Pons (tissue), 1 donor: ENCODE measurements at places on chromosomes 4 and X.

DNA sequence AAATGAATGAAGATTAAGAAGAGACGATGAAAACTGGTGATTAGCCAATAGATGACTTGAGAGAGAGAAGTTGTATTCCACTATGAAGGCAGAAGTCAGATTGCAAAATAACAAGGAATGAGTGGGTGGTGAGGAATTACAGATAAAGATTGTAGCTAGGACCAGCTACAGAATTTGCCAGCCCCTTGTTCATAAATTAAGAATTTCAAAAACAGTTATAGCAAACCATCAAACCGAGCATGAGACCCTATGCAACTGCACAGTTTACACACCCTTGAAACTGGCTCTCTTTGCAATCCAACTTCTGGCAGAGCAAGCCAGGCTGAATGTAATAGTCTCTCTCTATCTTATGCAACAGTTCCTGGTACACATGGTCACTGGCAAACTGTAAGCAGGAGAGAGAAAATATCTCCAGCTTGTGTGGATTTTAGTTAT is 35.2 kb downstream of the STAP1 start:
- peak; percentile 50 for DNase-seq

DNA sequence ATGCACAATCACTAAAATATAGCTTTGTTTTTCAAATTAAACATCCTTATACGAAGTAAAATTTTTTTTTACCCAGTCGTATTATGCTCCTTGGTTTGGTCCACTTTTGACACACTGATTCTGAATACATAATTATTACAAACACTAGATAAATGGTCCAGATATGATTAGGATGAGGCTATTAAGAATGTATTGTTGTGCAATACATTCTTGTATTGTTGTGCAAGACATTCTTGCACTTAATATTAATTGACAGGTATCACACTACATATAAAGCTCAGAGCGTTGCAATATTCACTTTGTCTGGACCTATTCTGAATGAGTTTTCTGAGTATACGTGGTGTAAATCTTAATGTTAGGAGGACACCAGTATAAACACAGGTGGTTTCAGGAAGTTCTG is 464.0 kb downstream of the CFAP47 start:
- DNase-seq: no peak

GRCh38 chr4:142419712-142420111 is 426.4 kb downstream of the INPP4B start:
- no peak for DNase-seq

DNA sequence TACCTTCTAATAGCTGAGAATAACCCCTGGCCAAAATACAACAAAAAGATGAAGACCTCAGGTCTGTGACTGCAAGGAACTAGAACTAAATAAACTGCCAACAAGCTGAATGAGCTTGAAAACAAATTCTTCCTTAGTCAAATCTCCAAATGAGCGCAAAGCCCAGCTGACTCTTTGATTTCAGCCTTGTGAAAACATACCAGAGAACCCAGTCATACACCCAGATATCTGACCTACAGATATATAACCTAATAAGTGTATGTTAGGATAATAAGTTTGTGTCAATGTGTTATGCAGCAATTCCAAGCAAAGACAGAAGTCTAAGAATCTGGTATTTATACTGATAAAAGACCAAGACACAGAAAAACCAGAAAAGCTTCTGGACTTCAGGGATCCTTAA is 38.0 kb upstream of the ADGRL3 start:
- no peak for DNase-seq

- no peak for DNase-seq
These were observed 113.1 kb downstream of the STK32B start for GRCh38 chr4:5164221-5164912.

- DNase-seq: peak; percentile 20
These were observed 183.5 kb upstream of the GPC4 start for GRCh38 chrX:133598601-133599335.

- DNase-seq: no peak
These were observed 665 bp downstream of the TRPC5OS start for GRCh38 chrX:111876646-111877045.

DNA sequence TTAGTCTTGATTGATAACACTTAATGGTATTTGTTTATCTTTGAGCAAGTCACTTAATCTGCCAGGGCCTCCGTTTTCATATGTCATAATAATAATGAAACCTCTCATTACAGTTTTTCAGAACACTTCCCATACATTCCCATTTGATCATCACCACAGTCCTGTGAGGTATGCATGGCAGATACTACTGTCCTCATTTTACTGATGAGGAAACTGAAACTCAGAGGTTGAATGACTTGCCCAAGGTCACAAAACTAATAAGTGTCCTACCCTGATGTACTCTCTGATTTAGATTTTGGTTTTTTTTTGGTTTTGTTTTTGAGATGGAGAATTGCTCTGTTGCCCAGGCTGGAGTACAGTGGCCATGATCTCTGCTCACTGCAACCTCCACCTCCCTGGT is 25.7 kb downstream of the ZFX start:
- DNase-seq: no peak

- DNase-seq: no peak
These were observed 136.8 kb downstream of the STK32B start for GRCh38 chr4:5188130-5188529.

GRCh38 chrX:68685685-68686084 is 38.2 kb downstream of the STARD8 start:
- no peak for DNase-seq

- DNase-seq: no peak
These were observed 516.2 kb upstream of the ADGRL3 start for GRCh38 chr4:60683973-60684372.

- DNase-seq: no peak
These were observed 15.1 kb upstream of the CBR4 start for GRCh38 chr4:169025184-169025583.

- DNase-seq: no peak
These were observed 37.1 kb downstream of the SRPX start for GRCh38 chrX:38183596-38183995.

DNA sequence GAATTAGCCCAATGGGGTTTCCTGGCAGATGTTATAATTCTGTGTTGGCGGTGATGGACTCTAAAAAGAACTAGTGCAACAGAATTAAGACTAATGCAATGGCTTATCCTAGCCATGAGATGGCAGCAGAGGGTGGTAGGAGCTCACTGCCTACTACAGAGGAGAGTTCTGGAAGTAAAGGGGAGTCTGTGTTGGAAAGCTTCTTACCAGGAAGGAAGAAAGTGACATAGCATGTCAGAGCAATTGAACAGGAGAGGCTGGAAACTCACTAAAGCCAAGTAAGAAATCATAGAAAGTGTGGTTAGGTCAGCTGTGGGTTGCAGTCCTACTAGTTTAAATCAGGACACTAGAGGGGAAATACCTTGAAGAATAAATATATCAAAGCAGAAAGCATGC is 6.3 kb upstream of the TRPC5OS start:
- peak; percentile 59 for DNase-seq

DNA sequence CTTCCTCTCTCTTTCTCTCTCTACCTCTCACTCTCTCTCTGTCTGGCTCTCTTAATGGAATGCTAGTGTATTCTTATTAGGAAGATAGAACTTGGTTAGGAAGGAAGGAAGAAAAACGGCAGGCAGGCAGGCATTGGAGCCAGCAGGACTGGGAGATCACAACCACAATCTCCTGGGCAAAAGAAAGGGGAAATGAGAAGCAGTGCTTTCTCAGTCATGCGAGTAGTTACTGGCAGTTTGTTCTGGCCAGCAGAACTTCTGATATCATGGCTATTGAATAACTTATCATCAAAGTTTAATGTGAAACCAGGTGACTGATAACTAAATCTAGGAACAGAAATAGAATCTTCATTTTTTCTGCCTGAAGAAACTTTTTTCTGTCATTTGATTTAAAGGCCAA is 60.9 kb upstream of the PAGE1 start:
- no peak for DNase-seq

DNA sequence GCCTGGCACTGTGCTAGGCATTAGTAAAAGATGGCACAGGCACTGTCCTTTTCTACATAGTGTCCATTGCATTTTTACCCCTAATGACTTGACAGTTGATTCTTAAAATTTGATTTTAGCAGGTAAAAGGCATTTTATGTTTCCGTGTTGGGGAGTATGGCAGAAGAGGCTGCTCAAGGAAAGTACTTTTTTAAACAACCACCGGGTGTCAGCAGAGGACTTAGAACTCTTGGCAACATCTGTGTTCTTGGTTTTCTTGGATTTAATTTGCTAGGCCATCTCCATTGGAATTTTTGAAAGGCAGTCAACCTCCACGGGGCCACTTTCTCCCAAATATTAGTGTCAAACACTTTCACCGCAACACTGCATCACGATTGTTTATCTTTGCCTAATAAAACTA is 102.9 kb downstream of the TSPAN7 start:
- DNase-seq: peak; percentile 70

- no peak for DNase-seq
These were observed 129.8 kb downstream of the SLC7A11 start for GRCh38 chr4:138112389-138112788.

GRCh38 chrX:70169281-70169680 is 8.0 kb upstream of the DGAT2L6 start:
- DNase-seq: no peak

- DNase-seq: no peak
These were observed 53.6 kb upstream of the HPSE start for GRCh38 chr4:83388313-83388676.

- DNase-seq: no peak
These were observed 61.1 kb downstream of the IQCM start for GRCh38 chr4:149754526-149754925.

DNA sequence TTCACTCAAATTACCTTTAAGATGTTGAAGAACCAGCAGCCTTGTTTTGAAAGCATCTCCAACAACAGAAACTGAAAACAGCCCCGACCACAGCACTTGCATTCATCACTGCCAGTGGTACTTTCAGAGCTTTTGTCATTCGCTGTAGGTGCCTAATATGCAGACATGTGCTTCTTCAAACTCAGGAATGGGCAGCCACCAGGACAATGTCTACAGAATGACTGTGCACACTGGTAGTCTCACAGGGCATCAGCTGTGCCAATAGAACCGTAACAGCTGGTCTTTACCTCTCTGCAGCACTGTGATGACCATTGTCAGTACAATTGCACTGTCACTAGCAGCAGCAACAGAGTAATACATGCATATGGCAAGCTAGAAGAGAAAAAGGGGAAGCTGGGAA is 1149.7 kb downstream of the STPG2 start:
- no peak for DNase-seq

DNA sequence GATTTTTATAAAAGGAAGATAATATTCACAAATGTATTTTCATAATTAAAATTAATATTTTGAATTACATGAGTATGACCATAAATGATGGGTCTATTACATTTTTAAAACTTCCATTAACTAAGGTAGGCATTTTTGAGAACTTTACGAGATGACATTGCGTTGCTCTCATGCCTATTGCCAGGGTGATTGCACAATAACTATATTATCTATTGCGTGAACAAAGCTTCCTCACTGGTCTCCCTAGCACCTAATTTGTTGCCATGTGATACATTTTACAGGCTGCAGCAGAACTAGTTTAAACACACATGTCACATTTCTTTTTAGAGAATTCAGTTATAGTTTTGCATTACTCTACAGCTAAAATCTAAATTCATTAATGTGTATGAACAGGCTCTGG is 289.7 kb upstream of the GRID2 start:
- no peak for DNase-seq

GRCh38 chr4:43071069-43071468 is 178.6 kb downstream of the GRXCR1 start:
- DNase-seq: no peak

- no peak for DNase-seq
These were observed 79.5 kb downstream of the EVC start for GRCh38 chr4:5790546-5790857.

GRCh38 chr4:88418411-88418810 is 38.5 kb upstream of the HERC5 start:
- no peak for DNase-seq

DNA sequence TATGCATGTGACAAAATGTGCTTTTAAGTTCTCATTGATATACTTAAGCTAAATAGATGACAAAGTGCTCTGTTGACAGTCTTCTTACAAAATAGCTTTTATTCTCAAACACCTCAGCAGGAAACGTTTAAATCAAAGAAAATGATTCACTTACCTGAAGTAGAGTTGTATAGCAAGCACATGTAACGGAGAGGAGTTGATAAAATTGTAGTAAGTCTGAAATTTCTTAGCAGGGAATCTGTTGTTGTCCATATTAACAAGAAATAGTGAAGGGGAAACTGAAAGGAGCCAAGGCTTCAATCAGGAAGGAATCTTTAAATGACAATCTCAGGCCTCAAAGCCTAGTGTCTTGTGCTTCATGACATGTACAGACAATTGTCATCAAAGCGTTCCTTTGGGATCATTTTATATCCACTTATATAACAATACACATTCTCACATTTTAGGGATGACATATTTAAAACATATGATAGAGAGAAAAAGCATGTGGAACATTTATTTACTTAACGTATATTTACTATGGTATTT is 2010.2 kb upstream of the IGFBP7 start:
- no peak for DNase-seq

DNA sequence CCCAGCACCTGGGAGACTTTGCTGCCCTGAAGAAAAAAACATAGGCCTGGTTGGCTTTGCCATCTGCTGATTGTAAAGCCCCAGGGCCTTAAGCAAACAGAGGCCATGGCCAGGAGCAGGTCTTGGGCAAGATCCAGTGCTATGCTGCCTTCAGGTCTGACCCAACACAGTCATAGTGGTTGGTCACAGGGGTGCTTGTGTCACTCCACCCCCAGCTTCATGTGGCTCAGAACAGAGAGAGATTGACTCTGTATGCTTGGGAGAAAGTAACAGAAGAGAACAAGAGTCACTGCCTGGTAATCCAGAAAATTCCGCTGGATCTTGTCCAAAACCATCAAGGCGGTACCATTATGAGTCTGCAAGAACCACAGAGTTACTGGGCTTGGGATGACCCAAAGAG is 24.4 kb upstream of the SMARCA5 start:
- no peak for DNase-seq

- no peak for DNase-seq
These were observed 1067.7 kb upstream of the PABPC4L start for GRCh38 chr4:135269125-135269890.

GRCh38 chr4:88908003-88908402 is 149.0 kb downstream of the FAM13A start:
- DNase-seq: no peak

DNA sequence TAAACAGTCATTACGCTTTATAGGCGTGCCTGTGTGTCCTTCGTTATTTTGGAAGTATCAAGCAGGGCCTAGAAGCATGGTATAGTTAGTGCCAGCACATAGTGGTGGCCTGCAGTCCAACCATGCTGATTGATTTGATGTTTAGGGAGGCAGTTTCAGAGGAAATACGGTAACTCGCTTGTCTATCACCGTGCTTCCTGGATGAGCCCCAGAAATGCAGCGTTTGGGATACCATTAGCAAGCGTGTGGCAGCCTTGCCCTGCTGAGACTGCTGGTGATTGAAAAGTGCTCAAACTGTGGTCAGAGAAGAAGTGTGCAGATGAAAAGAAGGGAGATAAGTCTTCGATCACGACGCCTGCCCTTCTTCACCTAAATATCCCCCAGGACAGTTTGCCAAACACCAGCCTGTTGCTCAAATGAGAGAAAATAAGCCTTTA is 158.4 kb downstream of the CHIC2 start:
- peak; percentile 83 for DNase-seq

DNA sequence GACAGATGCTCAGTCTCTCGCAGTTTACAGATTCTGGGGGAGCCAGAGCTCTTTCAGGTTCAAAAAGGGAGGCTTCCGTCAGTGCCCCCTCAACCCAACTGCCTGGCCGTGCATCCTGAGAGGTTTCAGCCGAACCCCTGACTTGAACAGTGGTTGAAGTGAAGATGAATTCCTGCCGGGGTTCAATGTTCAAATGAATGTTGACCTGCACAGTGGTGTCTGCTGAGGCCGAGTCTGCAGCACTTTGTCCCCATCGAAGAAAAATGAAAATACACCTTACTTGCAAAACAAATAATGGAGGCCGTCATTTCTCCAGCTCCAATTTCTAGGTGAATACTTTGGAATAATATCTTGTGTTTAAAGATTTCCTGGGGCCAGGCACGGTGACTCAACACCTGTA is 33.7 kb downstream of the GYG2 start:
- no peak for DNase-seq
